Endothelial cell (in vitro differentiated cells): ENCODE measurements at places on chromosomes 3 and 15. TPM values are rescaled to one million over a fixed set of nuclear protein-coding genes. Genes with fewer than 3 reads are reported as not detected.
A peak's percentile ranks its signal among the peaks of the same experiment; 100 is the strongest.

Gene SLC28A1
- total RNA-seq: not detected

DNA sequence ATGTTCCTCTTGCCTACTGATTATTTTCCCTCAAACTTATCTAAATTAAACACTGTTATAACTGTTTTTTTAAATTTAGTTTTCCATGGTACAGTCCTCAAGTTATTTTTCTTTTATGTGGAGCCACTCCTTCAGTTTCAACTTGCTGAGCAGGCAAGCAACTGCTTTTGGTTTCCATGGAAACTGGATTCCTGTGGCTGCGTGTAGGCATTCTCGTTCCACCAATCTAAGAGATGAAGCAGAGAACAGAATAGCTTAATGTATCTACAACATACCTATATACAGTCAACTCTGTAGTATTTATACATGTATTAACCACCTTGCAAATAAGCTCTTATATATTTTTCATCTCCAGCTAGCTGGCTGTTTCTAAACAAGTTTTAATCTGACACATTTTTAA, 25.8 kb upstream of the ANXA2 start:
- peak overlapping the region; percentile 96 for H3K27ac ChIP-seq
- no peak overlapping the region for H3K4me3 ChIP-seq
- DNase-seq: peak; percentile 36
- H3K36me3 ChIP-seq: no peaks in the 10 kb centered on the region

- H3K27me3 ChIP-seq: peaks cover 4% of the 10 kb centered on the region
- H3K27ac ChIP-seq: no peak overlapping the region
- no peaks in the 10 kb centered on the region for H3K36me3 ChIP-seq
These were observed 43.7 kb upstream of the ADPGK start for GRCh38 chr15:72827226-72827625.

DNA sequence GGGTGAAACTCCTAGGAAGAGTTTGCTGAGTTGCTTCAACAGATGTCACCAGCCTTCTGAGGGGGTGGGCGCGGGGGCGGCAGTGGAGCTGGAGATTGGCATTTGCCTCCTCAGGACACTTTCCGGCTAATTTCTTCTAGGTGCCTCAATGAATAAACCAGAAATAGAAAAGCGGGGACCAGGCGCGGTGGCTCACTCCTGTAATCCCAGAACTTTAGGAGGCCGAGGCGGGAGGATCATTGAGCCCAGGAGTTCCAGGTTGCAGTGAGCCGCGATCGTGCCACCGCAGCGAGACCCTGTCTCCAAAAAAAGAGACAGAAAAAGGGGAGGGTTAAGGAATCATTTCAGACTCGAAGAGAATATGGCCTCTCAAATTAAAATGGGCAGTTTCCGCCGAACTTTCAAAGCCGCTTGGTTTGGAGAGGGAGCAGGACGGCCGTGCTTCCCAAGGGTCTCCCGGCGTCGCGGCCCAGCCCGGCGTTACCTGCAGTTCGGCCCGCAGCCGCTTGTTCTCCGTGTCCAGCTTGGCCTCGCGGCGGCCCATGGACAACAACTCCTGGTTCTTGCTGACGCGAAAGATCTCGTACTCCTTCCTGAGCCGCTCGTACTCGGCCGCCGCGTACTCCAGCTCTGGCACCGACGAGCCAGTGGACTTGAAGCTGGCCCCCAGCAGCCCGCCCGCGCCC, 587 bp downstream of the NPHP3 start:
- H3K4me1 ChIP-seq: peaks cover 19% of the 10 kb centered on the region
- H3K27me3 ChIP-seq: peaks cover 12% of the 10 kb centered on the region
- peak overlapping the region; percentile 78 for H3K27ac ChIP-seq
- peak; percentile 76 for DNase-seq

- no peaks in the 10 kb centered on the region for H3K4me1 ChIP-seq
- no peak overlapping the region for H3K4me3 ChIP-seq
- DNase-seq: no peak
- H3K36me3 ChIP-seq: no peaks in the 10 kb centered on the region
- no peaks in the 10 kb centered on the region for H3K27me3 ChIP-seq
These were observed 711.3 kb upstream of the NAALADL2 start for GRCh38 chr3:174147798-174148197.

- no peak overlapping the region for H3K4me3 ChIP-seq
- no peaks in the 10 kb centered on the region for H3K4me1 ChIP-seq
- H3K27ac ChIP-seq: no peak overlapping the region
- peaks cover 2% of the 10 kb centered on the region for H3K27me3 ChIP-seq
- no peaks in the 10 kb centered on the region for H3K36me3 ChIP-seq
- no peak for DNase-seq
These were observed 378.9 kb upstream of the ALCAM start for GRCh38 chr3:104987859-104988258.

Gene HYAL3
- 12.7 TPM for total RNA-seq

DNA sequence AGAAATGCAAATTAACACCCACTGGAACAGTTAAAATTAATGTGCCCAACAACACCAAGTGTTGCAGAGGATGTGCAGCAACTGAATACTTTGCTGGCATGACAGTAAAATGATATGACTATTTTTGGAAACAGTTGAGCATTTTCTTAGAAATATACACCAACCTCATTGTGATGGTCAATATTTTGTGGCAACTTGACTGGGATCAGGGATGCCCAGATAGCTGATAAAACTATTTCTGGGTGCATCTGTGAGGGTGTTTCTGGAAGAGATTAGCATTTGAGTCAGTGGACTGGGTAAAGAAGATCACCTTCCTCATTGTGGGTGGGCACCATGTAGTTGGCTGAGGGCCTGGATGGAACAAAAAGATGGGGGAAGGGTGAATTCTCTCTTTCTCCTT, 57.9 kb downstream of the RPLP1 start:
- H3K36me3 ChIP-seq: no peaks in the 10 kb centered on the region
- H3K27ac ChIP-seq: no peak overlapping the region
- no peaks in the 10 kb centered on the region for H3K27me3 ChIP-seq
- H3K4me1 ChIP-seq: peaks cover 4% of the 10 kb centered on the region
- H3K4me3 ChIP-seq: no peak overlapping the region

Gene TRH
- 0.49 TPM for total RNA-seq
